ENCODE measurements at places on chromosomes 4 and X.
A peak's percentile ranks its signal among the peaks of the same experiment; 100 is the strongest.

DNA sequence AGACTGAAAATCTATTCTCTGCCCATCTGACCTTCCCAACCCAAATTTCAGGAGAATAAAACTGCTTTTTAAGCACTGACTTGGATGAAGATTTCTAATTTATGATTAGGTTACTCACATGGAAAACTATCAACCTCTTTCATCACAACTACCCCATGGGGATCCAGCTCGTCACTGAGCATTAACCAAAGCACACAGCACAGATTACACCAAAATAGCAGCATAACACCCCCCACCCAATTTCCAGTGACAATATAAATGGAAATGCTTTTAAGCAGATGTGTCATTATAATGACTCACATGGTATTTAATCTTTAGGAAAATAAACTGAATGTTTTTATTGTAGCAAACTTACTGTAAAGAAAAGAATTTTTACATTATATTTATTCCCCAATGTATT, 9.7 kb downstream of the SERTM2 start:
- no peak for DNase-seq

- no peak for DNase-seq
Observed at GRCh38 chr4:35151816-35152572, 1092.3 kb downstream of the ARAP2 start.

DNA sequence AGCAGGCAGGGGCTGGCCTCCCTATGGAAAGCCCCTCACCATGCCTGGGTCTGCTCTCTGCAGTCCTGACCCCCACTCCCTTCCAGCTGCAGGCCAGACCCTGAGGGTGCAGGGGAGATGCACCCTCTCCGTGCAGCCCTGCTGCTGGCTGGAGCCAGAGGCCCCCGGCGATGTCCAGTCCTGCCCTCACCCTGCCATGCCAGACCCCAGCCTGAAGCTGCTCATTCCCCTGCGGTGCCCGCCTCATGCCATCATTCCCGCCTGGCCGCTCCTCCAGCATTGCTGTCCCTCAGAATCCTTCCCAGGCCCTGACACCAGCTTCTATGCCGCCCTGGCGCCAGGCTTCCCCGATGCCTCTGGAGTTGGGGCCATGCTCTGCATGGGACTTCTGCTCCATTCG, 72.4 kb downstream of the SORCS2 start:
- DNase-seq: no peak

DNA sequence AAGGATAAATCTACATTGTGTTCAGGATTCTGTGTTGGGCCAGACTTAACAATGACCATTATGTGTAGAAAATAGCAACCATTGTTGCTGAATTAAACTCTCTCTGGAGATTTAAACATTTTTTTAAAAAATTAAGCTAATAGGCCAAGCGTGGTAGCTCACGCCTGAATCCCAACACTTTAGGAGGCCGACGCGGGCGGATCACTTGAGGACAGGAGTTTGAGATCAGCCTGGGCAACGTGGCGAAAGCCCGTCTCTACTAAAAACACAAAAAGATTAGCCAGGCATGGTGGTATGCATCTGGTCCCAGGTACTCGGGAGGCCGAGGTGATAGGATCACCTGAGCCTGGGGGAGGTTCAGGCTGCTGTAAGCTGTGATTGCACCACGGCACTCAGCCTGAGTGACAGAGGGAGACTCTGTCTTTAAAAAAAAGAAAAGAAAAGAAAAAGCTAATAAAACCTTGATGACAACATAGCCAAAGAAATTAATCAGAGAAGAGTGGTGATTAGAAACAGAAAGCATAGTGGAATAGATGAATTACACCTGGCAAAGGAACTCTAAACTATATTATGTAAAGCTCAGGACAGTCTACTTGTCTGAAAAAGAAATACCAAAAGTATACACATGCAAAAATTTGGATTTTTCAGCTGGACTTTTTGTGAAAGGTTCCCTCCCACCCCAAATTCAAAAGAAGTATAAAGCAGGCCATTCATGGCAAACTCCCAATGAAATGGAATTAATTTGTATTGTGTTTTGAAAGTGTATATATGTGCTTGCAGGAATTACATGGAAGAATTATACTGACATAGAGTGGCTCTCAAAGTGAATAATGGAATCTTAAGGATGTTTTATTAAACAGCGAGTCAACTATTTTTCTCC, 21.9 kb downstream of the PLS3 start:
- DNase-seq: no peak

GRCh38 chr4:17072483-17072882, 174.0 kb upstream of the LDB2 start:
- no peak for DNase-seq

- DNase-seq: no peak
Observed at GRCh38 chrX:129779747-129780146, at the start of gene SASH3. TSS of gene SASH3 (plus strand) at chrX:129779949. CDS start at chrX:129780098, 149 bp downstream.

DNA sequence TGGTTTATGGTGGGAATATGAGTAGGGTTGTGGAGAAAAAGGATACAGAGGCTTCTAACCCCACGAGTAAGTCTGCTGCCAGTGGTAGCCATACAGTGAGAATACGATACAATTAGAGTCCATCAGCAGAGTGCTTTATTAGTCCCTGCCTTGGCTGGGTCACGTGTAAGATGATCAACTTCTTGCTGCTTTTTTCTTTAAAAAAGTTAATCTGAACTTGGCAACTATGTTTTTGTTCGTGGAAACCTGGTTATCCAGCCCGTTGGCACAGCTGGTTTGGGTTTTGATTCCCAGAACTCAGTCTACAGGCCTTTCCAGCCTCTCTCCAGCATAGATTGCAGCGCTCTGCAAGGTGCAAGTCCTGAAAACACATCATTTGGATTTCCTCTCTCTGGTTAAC, 53.1 kb upstream of the LSM6 start:
- DNase-seq: no peak

DNA sequence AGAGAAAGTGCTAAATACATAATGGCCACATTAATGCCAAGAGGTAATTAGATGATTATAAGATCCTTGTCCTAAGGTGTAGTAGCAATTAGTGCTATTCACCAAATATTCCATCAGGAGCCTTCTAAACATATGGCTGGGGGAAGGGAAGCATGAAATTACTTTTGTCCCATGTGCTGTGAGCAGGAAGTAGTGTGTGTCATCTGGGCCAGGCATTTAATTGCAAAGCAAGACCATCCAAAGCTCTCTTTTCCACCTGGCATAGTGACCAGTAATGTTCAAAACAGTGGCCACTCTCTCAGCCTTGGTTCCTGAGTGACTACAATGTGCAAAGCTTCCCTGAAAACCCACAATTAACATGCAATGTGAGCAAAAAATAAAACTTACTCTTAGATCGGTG, 144.2 kb upstream of the FAM241A start:
- DNase-seq: no peak

GRCh38 chr4:101515566-101515965, 168.2 kb upstream of the PPP3CA start:
- DNase-seq: no peak

DNA sequence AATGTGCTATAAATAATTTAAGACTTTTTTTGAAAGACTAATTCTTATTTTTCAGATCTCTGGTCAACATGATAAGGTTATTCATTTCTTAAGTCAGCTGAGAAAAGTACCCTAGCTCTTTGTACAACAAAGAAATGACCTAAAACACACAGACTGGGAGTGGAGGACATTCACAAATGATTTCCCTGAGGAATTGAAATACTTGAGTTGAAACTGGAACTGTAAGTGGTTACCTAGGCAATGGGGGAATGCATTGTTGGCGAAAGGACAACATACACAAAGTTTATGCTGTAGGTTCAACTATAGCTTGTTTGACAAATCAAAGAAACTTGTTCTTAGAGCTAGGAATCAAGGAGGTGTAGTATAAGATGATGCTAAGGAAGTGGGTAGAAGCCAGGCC, 915.5 kb downstream of the FAT4 start:
- DNase-seq: no peak

- no peak for DNase-seq
Observed at GRCh38 chr4:27154706-27155105, 294.1 kb downstream of the STIM2 start.

GRCh38 chr4:74127745-74128144, 28.8 kb upstream of the CXCL2 start:
- no peak for DNase-seq

DNA sequence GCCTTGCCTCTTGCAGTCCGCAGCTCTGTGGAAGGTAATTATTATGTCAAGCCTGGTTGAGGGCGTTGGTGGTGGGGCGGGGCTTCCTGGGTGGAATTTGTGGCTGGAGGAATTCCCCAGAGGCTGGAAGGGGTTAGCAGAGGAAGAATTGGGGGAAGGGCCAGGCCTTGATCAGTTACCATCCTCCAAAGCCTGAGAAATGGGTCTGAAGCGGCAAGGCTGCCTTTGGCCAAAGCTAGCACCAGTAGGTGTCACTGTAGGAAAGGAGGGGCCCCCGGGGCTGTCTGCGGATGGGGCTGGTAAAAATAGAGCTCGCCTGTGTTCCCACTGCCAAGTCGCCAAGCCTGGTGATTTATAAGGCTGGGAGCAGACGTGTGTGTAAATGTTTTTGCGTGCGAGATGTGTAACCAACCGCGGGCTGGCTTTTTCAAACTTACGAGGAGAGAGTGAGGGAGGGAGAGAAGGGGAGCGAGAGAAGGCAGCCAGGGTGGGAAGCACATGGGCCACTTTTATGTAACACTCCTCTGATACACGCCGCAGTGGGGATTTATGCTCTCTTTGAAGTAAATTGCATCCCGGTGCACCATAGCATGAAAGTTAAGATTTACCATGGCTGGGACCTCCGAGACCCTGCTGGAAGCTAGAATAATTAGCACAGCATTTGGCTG, 367.0 kb downstream of the BCOR start:
- DNase-seq: peak; percentile 52

GRCh38 chr4:90792696-90793095, 665.5 kb downstream of the CCSER1 start:
- no peak for DNase-seq

GRCh38 chr4:100063355-100063754, 113.3 kb upstream of the H2AZ1 start:
- no peak for DNase-seq

- DNase-seq: no peak
Observed at GRCh38 chr4:100240008-100240407, 49.7 kb upstream of the DDIT4L start.

DNA sequence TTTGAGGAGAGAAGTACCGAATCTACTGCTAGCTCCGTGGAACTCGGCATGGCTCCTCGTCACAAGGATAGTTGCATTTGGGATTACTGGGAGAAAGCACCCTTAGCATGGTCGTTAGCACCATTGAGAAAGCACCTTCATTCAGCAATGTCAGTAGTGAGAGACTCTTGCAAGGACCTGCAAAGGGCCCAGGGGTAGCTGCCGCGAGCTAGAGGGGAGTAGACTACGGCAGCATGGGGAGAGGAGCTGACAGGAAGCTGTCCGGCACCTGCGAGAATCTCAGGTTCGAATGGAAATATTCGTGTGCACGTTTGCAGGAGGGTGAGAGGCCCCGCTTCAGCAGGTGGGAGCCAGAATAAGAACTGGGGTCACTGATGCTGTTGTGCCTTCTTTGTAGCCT, 20.2 kb downstream of the TLR10 start:
- DNase-seq: no peak
